Activated CD4-positive, alpha-beta T cell treated with anti-CD3 and anti-CD28 coated beads, Interleukin-2, Interleukin-4, amounts not matched to agents 100 ng/mL and 50 ng/mL, durations not matched to agents 16 hours and 8 hours (primary cell): ENCODE measurements at places on chromosomes 13 and 19.

DNA sequence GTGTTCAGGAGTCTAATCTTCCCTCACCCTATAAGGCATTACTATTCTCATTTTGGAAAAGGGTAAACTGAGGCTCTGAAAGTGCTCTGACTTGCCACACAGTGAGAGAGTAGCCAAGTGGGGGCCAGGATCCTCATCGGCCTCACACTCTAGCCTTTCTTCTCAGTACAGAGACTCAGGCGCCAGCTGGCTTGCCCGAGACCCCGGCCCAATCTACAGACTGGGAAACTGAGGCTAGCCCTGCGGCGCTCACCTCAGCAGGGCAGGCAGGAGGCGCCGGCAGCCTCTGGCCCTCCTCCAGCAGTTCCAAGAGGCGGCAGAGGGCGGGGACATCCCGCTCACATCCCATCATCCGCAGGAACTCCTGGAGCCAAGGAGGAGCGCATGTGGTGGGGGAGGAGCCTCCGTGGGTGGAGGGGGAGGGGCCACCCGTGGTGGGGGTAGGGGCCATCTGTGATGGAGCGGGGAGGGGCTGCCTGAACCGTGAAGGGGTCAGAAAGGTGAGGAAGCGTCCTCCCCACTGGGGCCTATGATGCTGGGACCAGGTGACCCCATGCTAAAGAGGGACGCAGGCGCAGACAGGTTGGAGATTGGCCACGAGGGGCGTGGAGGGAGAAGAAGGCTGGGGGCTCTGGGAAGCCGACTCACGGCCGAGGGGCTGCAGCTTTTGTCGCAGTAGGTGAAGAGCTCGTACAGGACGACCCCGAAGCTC, 8.7 kb upstream of the INSL3 start:
- DNase-seq = no peak

GRCh38 chr13:113145496-113145895, 13.0 kb upstream of the PROZ start:
- no peak for DNase-seq

DNA sequence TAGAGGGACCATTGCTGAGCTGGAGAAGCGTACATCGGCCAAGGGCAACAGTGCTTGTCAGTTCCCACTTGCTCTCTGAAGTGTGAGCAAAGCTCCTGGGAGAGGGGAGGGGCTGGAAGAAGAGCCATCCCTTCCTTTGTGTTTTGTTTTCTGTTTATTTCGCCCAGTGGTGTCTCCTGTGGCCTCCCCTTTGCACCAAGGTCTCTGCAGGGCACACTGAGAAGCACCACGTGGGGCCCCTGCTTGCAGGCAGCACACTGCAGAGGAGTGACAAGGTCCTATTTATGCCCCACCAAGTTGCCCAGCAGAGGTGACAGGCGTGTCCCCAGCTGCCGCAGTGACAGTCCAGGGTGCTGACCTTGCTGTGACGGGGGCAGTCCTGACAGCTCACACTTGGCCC, 24.0 kb downstream of the GRIN2D start:
- no peak for DNase-seq

GRCh38 chr19:10797078-10797477, 38.9 kb downstream of the TMED1 start:
- no peak for DNase-seq

- no peak for DNase-seq
These were observed 182.8 kb downstream of the MAB21L1 start for GRCh38 chr13:35293579-35294226.

DNA sequence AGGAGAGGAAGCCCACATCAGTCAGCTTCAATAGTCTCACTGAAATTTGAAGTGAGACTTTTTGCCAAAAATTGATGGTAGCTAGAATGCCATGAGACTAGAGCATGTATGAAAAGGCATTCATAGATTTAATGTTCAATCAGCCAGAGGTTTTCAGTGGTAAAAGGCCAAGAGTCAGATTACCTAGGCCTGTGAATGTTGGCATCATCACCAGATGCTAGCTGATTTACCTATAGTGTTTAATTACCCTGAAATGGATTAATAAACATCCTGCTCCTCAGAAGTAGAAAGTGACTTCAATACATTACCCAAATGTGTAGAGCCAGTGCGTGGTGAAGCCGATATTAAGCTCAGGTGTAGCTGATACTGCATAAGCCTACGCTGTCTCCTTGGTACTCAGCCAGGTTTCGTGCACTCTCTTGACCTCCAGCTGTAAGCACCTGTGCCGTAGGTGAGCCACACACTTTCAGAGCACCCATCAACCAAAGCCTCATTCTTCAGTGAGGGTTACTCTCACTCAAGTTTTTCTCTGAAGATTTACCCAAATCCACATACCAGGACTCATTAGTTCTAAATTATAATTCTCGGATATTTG, 1140.3 kb upstream of the SLC10A2 start:
- DNase-seq = no peak

DNA sequence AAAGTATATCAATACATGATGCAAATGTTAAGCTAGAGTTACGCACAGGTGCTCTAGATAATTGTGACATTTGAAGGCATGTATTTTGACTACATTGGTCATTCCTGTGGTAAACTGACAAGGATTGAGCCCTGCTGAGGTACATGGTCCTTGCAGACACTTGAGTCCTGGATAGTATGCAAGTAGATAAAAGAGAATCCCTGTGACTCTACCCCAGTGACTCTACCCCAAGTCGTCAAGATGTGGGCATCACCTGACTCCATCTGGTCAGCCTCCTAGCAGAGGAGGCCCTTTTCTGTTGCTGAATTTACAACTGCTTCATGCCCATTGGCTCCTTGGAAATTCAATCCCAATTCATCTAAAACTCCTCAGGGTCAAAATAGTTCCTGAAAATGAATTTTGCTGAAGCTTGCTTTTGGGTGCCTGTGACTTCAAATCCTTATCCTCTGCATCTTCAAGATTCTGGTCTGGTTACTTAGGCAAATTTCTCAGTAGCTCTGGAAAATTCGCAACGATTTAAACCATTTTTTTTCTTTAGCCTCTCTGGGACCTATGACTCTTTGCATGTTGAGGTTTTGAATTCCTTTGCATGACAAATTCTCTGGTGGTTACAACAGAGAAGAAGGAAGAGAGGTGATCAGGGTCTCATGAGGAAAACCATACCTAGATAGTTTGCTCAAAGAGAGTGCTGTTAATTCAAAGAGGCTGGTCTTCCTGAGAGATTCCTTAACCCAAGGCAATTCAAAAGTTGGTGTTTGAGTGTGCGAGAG, 422.1 kb downstream of the FGF9 start:
- DNase-seq = no peak

- no peak for DNase-seq
These were observed 145.3 kb downstream of the POSTN start for GRCh38 chr13:37453246-37453645.

DNA sequence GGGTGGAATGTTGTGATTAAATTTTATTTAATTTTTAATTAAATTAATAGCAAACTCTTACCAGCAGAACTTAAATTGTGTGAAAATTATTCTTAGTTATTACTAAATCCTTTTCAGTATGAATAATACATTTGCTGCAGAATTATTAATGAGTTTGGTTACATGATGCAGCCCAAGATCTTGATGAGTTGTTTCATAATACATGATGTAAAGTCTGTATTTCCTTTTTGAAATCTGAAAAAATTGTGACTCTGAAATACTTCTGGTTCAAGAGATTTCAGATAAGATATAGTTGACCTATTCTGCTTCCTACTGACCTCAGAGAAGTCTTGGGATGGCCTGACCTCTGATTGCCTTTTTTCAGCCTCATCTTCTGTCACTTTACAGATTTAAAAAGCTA, 11.1 kb downstream of the SAE1 start:
- no peak for DNase-seq

DNA sequence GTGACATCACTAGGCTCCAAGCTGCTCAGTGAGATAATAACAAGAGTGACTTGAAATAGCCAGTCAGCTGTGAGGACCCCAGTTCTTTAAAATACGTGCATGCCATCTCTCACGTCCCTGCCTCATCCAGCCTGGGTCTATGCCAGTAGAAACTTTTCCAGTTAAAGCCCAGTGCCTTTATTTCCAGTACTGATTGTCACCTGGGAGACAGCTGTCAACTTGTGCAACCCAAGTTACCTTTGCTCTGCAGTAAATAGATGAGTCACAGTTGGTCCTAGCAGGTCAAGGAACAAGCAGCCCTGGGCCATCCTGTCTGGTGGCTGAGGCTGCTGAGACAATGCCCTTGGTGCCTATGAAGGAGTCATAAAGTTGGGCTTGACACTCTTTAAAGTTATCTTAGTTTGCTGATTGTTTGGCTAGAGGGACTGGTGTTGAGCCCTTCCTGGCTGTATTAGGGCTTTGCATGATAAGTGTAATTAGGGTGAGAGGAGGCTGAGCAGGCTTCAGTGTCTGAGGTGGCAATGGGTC, 228.7 kb downstream of the LACC1 start:
- DNase-seq = no peak

- DNase-seq = no peak
These were observed 23.9 kb downstream of the CCDC70 start for GRCh38 chr13:51885651-51886050.

DNA sequence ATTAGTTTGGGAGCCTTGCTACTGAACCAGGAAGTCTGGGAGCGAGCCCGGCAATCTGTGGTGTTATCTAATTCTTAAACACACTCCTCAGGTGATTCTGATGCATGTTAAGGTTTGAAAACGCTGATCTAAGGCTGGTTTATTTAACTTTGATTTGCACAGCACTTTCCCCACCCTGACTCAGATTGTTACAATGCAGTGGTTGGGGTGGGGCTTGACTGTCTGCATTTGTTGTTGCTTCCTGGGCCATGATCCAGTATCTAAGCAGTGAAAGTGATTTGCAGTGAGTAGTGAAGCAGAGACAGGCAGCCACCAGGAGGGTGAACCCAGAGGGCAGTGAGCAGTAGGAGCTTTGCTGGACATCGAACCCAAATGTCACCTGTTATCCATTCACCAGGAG, 81.6 kb upstream of the ARGLU1 start:
- DNase-seq = no peak

DNA sequence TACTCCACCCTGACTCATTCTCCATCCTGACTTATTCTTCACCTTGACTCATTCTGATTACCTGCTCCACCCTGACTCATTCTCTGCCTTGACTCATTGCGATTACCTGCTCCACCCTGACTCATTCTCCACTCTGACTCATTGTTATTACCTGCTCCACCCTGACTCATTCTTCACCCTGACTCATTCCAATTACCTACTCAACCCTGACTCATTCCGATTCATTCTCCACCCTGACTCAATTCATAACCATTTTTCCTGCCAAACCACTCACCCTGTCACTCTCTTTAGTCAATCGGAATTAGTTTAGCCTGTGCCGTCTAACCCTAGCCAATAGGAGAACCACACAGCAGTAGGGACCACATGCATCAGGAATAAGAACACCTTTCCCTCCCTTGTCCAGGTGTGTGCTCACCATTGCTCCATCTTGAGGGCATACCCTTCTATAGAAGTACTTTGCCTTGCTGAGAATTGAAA, 1227.4 kb upstream of the PCDH20 start:
- peak; percentile 70 for DNase-seq

- no peak for DNase-seq
These were observed 840 bp upstream of the RPS19 start for GRCh38 chr19:41859213-41859617.

DNA sequence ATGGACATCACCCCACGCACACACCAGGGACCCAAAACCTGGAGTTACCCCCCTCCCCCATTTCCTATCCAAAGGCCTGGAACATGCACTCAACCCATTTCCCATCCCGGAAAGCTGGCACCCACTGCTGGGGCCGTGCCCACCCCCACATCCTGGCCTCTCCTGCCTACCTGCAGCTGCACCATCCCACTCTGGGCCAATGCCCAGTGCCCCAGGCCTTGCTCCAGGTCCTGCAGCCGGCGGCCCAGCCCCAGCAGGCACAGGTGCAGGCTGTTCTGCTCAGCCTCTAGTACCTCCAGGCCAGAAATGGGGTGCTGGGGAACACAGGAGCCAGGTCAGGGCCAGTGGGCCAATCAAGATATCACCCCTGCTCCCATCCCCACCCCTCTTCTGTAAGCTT, 1.7 kb downstream of the SYNE4 start:
- no peak for DNase-seq

- no peak for DNase-seq
These were observed 637.8 kb upstream of the KLF12 start for GRCh38 chr13:74771964-74772363.

DNA sequence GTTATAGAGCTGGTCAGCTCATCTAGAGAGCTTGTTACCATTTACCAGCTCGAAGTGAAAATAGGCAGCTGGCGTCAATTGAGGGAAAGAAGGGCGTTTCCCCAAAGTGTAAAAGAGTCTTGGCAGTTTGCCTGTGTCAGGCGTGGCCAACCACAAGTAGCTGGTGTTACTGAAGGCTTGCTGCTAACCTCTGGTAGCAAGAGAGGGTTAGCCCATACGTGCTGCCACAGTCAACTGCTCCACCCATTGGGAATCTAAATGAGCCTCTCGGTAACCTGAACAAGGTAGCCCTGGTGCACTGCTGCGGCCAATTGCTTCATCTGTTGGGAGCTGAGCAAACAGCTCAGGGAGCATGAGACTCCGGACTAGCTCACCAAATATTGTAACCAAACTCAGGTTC, 314.9 kb upstream of the SLITRK5 start:
- no peak for DNase-seq

DNA sequence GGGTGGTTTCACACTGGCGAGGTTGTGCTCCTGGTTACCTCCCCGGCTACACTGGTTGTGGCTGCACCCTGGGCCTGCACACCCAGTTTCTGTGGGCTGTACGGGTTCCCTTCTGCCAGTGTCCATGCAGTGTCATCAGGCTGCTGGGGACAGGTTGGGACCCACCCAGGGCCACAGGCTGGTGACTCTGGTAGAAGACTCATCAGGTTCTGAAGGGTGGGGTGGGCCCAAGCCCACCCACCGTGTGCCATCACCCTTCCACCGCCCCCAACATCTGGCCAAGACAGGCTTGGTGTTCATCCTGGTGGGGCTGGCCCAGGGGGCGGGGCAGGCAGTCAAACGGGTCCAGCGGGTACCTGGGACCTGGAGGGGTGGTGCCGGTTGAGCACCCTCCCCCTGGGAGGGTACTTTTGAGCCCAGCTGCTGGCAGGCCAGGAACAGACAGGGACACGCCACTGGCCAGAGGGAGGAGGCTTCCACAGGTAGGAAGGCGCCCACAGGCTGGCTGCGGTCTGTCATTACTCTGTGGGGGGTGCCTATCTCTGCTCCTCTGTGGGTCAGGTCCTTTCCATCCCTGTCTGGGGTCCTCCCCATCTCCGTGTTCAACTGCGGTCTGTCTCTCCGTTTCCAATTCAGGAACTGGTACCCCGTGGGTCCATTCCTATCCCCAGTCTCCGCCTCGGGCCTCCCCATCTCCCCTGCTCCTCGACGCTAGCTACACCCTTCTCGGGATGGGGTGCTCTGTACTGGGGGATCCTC, at the start of gene RNF225:
Gene RNF225, plus strand, starts transcription at position 437 of the 759 bp plus-strand sequence. CDS start 434 bp downstream, outside the sequence.
- DNase-seq = no peak
